ENCODE measurements at places on chromosomes 2 and 18.

DNA sequence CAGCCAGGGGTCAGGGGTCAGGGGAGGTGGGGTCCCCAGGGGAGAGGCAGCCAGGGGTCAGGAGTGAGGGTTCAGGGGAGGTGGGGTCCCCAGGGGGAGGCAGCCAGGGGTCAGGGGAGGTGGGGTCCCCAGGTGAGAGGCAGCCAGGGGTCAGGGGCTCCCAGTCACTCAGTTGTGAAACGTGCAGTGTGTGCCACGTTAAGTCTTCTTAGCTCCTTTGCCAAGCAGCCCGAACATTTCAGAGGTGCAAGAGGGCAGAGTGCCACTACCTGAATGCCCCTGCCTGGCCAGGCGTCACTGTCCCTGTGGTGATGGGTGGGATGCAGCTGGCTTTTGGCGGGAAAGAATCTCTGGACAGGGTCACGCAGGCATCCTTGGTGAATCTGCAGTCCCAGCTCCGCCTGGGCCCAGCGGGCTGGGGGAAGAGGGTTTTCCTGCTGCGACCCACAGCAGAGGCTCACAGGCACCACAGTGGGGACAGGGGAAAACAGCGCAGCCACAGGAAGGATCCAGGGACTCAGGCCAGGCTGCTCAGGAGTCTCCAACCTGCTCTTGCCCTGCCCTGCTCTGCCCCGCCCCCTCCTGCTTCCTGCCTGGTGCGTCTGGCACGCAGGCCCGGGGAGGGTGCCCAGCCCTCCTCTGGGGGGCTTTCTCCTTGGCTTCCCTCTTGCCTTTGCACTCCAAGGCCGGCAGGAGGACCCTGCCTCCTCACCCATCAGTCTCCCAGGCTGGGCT is 188.3 kb downstream of the TWIST2 start:
- no peak for DNase-seq

DNA sequence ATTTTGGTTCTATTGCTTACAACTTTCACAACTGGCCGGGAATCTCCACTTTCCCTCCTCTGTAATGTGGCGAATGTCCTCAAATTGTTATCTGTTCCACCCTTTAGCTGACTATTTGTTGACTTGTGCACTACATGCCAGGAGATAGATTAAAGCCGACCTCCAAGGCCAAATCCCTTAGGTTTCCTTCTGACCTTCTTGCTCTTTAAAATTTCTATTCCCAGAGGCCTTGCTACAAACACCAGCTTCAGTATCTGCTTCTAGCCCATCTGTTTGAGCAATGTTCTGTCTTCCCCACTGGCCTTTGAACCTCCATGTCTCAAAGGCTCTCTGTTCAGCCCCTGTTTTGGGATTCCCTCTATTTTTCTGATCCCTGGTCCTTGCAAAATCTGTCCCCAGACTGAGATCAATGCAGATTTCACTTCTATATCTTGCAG is 426.2 kb downstream of the LRATD1 start:
- no peak for DNase-seq

GRCh38 chr18:44811572-44812125 is 131.0 kb downstream of the SETBP1 start:
- no peak for DNase-seq

GRCh38 chr2:176149939-176150583 is 1.3 kb upstream of the HOXD4 start:
- DNase-seq: no peak
